Spinal cord (tissue), 10 donors: ENCODE measurements at places on chromosomes 2 and 18. TPM values are rescaled to one million over a fixed set of nuclear protein-coding genes. Genes with fewer than 3 reads are reported as not detected.

Gene SERPINB12
- not detected for total RNA-seq

DNA sequence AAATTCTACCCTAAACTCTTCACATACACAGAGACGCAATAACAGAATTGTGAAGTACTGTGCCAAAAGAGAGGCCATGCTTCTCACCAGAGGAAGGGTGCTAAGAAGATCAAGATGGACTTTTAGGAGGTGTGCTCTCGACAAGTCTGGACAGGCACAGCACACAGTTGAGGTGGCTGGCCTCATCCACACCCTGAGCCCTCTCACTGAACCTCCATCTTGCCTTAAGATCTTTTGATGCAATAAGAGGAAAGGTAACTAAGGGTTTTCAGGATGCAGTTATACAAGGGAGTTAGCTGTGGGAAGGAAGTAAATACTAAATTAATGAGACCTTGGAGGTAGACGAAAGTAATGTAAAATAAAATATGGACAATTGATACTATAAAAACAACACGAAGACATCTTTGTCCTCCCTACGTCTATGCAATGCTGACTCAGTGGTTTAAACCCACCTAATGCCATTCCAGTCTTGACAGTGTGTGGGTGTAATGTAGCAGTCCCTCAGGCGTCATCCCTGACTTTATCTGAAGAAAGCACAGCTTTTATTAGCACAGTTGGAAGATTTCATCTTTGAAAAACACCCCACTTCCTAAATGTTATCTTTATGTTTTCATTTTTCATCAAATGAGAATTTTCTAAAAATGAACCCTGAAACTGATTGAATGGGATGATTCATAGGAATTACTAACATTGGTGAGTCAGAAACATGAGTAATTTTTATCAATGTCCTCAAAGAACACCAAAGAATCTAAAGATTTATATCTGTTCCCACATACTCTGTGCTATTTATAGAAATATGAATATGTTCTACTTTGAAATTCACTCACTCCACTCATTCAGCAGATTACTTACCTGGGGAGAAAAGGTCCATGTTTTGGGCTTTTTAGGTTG lies 34.0 kb upstream of the MALL start:
- no peak for DNase-seq

DNA sequence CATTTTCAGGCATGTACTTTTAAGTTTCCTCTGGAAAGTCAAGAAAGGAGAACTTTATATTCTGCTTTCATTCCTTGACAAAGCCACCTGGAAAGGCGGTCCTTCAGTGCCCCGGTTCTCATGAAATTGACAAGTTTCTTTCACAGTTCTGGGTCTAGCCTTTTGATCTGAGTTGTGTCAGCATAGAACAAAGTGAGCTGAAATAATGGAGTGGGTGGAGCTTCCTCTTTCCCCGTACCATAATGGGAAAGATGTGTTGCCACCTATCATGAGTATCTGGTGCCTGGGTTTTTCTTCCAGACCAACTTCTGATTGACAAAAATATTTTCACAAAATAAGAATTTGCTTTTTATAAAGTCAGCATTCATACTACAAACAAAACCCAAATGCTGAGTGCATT lies 49.3 kb downstream of the PTRHD1 start:
- DNase-seq: no peak

Gene LYG2
- not detected for total RNA-seq

Gene RBM45
- total RNA-seq: 26.6 TPM

DNA sequence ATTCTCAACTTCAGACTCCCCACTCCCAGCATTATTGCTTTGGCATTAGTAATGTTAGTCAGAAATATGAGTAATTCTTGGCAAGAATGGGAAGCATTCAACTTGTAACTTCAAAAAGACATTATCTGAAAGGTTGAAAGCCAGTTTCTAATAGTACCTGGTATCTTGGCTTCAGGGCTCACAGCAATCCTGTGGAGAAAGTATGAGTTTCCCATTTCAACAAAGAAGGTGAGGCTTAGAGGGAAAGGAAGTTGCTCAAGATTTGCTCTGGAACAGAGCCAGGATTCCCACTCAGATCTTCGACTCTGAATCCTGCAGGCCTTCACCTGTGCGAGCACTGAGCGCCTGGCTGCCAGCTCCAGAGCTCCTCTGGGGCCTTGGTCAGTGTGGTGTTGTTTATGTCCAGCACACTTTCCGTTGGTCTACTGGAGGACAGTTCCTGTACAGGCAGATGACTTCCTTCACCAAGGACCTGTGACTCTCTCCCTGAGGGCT lies 136.1 kb downstream of the MCFD2 start:
- no peak for DNase-seq

Gene UGT1A10
- not detected for total RNA-seq

Gene SCN9A
- total RNA-seq: 94.9 TPM

Gene GRP
- 5.1 TPM for total RNA-seq

Gene MAIP1
- total RNA-seq: 15.6 TPM

DNA sequence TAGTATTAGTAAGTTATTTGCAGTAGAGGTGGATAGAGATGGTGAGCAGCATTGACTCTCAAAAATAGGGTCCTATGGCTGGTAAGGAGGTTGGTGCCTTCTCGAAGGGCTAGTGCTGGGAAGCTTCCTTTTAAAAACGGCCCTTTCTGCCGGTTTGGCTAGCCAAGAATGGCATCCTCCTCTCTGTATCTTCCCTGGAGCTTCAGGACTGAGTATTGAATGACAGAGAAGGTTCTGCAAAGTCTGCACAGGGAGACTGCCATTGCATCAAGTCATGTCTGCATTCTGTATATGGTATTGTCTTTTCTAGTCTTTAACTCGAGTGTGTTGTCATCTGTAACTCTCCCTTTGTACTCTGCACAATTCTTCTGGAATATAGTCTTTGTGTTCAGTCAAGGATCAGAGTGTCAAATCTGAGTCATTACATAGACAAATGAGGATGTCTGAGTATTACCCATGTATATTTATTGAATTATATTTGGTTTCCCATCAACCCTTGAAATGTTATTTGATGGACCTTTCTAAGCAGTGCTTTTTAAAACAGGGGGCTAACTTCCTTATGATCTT lies 1.1 kb downstream of the LDLRAD4 start:
- DNase-seq: no peak

GRCh38 chr18:12242658-12243260 lies 11.4 kb upstream of the CIDEA start:
- no peak for DNase-seq

- DNase-seq: no peak
Measured at GRCh38 chr2:160388464-160389263, 104.9 kb downstream of the RBMS1 start.

- DNase-seq: no peak
Measured at GRCh38 chr18:34117319-34117718, 107.4 kb downstream of the NOL4 start.

GRCh38 chr2:15112216-15112615 lies 448.9 kb downstream of the NBAS start:
- no peak for DNase-seq

DNA sequence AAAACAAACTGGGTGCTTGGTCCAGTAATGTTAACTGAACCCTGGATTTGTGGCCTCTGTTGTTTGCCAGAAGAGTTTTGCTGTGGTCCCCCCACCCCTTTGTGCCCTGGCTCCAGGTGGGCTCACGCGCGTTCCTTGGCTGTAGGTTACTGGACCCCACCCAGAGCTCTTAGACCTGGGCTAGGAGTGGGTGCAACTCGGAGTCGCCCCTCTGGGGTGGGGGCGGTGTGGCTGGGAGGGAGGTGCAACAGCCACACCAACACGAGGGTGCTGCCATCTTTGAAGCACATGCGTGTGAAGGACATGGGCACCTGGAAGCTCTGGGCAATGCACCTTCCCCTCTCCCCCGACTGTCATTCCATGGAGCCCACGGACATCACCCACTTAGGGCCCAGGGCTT lies 92.7 kb downstream of the USP40 start:
- no peak for DNase-seq

DNA sequence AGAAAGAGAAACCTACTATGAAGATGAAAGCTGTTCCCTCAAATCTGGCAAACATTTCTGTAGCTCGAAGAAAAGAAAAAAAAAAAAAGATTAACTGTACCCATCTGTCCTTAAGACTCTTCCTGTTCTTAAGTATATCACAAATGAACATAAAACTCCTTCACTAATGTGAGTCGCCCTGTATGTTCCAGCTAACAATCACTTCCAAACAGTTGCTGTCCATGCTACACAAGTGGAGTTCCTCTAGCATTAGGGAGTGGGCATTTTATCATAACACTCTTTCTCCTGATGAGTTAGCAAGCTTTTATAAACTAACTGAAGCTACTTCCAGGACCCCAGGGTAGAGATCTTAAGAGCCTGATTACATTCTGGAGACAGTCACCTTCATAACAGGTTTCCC lies 5.8 kb downstream of the CUL3 start:
- DNase-seq: no peak

DNA sequence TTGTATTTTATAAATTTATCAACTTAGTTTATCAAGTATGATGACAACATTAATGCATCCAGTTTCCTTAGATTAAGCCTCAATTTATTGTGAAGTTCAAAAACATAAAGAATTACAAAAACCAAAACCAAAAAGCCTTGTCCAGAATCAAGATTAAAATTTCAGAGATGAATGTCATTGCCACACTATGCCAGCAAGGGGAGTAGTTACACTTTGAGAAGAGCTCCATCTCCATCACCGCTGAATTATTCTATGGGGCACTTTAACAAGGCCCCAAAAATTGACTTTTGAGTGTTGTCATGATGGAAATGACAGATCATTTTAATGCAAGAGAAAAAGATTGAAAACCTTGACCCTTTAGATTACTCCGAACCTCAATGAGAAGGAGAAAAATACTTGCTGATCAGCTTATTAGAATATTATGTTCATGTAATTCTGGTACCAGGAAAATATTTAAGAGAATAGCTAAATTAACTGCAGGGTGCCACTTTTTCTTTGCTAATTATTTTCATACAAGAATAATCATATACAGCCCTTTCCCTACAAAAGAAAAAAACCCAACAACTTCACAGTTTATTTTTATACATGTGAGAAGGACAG lies 152.5 kb upstream of the AQP4 start:
- peak; percentile 62 for DNase-seq

Gene TNS1
- 54.3 TPM for total RNA-seq

- no peak for DNase-seq
Measured at GRCh38 chr18:42264497-42264896, 309.5 kb downstream of the PIK3C3 start.

Gene LHCGR
- total RNA-seq: 0.66 TPM

DNA sequence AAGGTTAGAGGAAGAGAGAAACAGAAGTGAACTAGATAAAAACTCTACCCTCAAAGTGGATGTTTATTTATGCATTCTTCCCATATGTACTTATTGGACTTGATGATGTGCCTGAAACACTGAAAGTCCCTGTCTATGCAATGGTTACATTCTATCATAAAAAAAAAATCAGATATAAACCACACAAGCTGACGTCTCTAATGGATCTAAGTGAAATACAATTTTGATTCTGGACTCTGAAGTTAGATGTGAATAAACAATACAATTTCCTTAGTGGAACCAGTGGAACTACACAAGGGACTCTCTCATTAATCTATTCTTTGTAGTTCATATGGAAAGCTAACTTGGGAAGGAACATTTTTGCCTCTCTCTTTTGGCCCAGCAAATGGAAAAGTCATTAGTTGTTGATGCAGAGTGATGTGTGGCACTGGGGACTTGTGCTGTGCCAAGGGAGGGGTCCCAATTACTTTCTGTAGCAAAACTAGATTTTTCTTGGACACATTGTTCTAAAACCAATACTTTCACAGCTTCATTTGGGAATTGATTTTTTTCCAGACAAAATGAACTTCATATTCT lies 376.8 kb downstream of the TRIB2 start:
- DNase-seq: no peak

DNA sequence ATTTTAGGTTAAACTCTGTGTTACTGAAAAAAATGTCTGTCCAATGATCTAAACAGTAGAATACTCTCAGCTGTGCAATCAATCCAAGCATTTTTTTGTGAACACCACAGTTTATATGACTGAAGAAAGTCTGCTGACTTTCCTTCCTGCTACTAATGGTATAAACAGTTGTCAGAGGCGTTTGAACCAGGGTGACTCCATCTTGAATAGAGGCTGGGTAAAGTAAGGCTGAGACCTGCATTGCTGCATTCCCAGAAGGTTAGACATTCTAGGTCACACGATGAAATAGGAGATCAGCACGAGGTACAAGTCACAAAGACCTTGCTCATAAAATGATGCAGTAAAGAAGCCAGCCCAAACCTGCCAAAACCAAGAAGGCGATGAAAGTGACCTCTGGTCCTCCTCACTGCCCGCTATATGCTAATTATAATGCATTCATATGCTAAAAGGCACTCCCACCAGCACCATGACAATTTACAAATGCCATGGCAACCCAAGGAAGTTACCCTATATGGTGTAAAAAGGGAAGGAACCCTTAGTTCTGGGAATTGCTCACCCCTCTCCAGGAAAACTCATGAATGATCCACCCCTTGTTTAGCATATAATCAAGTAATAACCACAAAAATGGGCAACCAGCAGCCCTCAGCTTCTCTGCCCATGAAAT lies 31.3 kb downstream of the POU3F3 start:
- no peak for DNase-seq

DNA sequence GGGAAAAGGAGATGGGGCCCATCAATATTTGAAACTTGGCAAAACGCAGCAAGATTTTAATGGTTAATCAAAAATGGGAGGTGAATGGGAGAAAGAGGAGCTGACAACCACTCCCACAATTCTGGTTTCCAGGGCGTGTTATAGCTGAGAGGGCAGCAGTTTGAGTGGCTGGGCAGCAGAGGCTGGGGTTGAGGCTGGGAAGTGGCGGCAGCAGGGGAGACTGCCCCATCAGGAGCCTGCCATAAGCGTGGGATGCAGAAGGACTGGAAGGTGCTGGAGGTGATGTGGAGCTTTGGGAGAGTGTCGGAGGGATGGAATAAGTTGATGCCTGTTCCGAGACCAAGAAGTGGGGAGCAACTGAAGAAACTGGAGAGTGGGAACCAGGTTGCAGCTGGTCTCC lies 48.9 kb upstream of the SH3RF3 start:
- DNase-seq: no peak

GRCh38 chr2:9238591-9239326 lies 32.1 kb downstream of the ASAP2 start:
- no peak for DNase-seq

DNA sequence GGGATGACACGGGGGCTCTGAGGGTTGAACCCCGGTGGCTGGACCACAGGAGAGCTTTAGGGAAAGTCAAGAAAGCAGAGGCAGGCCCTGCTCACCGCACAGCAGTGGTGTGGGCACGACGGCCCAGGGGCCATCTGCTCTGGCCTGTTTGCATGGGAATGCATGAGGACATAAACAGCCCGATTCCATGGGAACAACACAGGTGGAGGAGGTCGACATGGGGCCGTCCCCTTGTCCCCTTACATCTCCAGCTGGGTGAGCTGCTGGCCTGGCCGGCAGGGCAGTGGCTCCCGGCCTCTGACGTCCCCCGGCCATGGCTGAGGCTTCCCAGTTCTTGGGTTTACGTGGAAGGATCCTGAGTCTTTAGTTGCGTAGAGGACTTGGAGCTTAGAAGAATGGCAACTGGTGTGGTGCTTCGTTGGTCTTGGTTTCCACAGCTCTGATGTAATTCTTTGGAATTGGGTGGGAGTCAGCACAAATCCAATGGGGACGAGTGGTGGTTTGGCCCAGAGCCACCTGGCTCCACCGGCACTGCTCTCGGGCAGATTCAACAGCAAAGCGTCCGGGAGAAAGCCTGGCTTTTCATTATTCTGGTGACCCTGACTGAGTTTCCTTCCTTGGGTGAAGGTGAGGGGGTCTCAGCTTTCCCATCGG lies 98.3 kb upstream of the HDAC4 start:
- no peak for DNase-seq
